RPMI7951 (cell line): ENCODE measurements at places on chromosomes 7 and 10.

DNA sequence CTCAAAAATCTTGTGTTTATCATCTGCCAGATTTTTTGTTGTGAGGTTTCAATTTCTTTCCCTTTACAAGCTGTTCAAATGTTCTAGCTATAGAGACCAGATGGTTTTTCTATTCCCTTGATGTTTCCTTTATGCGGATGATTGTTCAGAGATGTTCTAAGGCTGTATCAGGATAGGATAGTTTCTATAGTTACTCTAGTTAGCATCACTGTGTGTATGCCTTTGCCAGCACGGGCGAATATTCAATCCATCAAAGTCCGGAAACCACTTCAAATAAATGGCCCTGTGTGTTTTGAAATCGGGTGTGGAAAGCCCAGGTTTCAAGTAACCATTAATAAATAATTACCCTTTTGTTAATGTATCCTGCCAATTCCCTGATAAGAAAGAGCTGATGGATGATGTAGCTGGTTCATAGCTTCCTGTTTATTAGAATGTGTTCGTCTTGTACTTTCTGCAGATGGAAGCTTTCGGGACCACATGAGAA, 149.8 kb upstream of the PRKCQ start:
- DNase-seq: no peak

DNA sequence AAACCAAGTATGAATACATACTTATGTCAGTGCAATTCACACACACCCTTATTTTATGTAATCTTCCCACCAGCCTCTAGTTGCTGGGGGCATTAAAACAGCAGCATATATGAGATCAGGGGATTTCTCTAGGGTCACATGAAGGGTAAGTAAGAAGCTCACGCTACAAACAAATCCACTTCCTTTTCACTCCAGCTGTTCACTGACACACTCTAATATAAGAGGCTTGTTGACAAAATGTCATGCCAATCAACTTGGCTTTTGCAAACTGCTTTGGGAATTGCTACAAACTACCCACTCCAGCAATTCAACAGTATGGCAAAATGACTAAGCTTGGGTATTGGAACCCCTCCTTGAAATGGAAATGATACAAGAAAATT, 10.3 kb downstream of the FAM3C start:
- peak; percentile 59 for DNase-seq

DNA sequence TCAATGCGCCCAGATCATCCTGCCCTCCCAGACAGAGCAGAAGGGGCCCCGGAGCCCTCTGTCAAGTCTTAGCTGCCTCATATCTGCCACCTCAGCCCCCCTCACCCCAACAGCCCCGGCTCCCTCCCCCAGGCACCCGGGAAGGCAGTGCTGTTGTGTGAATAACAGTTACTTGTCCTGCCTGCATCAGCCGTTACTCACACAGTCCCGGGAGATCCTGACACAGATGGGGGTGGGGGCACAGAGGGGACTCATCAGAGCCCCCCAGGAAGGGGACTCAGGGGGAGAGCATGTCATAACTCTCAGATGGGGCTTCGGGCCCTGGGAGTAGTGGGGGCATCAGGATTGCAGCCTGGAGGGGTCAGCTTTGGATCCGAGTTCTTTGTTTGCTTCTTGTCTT, 12.4 kb upstream of the SERPINE1 start:
- no peak for DNase-seq

DNA sequence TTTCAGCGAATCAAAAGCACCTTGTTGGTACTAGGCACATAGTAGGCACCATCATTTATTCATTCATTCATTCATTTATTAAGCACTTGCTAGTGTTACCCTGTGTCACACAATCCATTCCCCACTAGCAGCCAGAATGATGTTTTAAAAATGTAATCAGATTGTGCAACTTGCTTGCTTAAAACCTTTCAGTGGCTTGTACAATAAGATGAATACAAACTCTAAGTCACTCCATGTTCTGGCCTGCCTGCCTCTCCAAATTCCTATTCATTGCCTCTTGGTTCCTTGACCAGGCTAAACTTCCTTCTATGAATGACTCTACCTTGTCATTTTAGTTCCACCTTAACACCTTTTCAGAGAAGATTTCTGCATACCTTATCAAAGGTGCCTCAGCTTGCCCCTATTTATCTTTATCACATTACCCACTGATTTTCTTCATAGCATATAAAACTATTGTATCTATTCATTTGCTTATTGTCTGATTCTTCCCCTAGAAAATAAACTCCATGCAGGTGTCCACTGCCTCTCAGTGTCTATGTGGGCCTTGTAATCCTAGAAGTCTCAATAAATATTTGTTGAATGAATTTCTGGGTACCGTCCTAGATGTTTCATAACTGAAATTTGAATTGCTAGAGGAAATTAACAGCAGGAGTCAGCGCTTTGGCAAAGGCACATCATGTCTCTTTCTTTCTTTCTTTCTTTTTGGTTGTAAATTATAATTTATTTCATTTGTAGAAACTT, 169.5 kb downstream of the TMEM26 start:
- DNase-seq: no peak

GRCh38 chr10:17675638-17676037, 31.7 kb downstream of the STAM start:
- DNase-seq: no peak

- DNase-seq: no peak
These were observed 196.9 kb upstream of the PPP2R2D start for GRCh38 chr10:131703941-131704340.

GRCh38 chr10:31157123-31158010, 125.7 kb upstream of the ZNF438 start:
- peak; percentile 94 for DNase-seq

DNA sequence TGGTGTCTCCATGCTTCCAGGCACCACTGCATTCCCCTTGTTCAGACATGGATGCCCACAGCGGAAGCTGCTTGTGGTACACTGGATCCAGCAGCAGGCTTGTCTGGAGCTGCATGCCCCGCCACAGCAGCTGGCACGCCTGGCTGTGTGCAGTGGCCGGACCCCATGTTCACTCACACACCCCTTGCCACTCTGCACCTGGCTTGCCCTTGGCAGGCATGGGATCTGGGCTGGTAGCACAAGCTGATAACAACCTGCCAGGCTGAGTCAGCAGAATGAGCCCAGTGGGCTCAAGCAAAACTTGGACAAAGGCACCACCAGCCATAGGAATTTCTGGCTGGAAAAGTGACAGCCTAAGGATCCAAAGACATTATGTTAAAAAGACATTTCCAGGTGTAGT, 91.8 kb upstream of the TMEM168 start:
- no peak for DNase-seq
